Stimulated activated effector memory CD8-positive, alpha-beta T cell treated with anti-CD3 and anti-CD28 coated beads, Interleukin-12 subunit alpha, Interleukin-12 subunit beta, amount 100 ng/mL, for 72 hours (primary cell): ENCODE measurements at places on chromosomes 7 and 10.

GRCh38 chr10:18545621-18546305 lies 105.6 kb downstream of the NSUN6 start:
- DNase-seq: no peak

GRCh38 chr10:49783645-49784044 lies 21.5 kb upstream of the OGDHL start:
- no peak for DNase-seq

GRCh38 chr7:51376420-51377092 lies 59.9 kb upstream of the COBL start:
- no peak for DNase-seq

DNA sequence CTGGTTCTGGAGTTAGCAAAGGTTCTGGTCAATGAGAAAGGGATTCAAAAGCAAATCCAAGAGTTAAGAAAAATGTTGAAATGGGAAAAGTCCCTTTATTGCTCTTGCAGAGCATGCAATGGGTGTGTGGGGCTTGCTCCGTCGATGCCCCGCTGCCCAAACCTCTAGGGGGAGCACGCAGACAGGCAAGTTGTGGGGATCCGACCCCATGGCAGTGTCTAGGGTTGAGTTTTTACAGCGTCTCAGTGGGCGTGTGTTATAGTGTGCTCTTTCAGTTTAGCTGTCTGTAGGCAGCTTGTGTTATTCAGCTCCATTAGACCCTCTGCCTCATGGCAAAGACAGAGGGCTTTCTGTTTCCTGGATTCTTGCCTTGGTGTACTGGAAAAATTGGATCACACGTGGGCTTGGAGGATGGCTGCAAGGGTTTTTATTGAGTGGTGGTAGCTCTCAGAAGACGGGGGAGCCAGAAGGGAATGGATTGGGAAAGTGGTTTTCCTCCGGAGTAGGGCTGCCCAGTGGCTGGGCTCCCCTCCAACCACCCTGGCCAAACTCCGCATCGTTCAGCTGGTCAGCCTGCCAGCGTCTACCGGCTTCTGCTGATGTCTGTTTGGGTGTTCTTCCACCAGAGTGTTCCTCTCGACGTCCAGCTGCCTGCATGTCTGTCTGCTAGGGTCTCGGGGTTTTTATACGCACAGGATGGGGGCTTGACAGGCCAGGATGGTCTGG lies 102.3 kb upstream of the PLXDC2 start:
- no peak for DNase-seq

GRCh38 chr7:44983742-44984477 lies 5.1 kb upstream of the MYO1G start:
- DNase-seq: peak; percentile 55

- no peak for DNase-seq
Measured at GRCh38 chr7:54898659-54899340, 120.0 kb upstream of the EGFR start.

DNA sequence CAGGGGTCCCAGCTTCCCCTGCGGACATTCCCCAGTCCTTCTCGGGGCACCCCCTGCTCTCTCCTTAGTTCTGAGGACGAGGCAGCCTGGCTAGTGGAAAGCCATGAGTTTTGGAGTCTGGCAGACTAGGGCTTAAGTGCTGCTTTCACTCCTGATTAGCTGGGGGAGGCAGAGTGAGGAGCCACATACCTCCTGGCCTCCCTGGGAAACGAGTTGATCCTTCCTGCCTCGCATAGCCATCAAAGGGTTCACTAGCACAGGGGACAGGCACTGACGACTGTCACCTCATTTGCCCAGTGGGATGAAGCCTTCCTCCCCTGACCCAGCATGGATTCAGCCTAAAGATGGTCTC lies 402.5 kb downstream of the RPS24 start:
- DNase-seq: no peak

- DNase-seq: peak; percentile 48
Measured at GRCh38 chr10:118241229-118242137, 100.6 kb downstream of the FAM204A start.

DNA sequence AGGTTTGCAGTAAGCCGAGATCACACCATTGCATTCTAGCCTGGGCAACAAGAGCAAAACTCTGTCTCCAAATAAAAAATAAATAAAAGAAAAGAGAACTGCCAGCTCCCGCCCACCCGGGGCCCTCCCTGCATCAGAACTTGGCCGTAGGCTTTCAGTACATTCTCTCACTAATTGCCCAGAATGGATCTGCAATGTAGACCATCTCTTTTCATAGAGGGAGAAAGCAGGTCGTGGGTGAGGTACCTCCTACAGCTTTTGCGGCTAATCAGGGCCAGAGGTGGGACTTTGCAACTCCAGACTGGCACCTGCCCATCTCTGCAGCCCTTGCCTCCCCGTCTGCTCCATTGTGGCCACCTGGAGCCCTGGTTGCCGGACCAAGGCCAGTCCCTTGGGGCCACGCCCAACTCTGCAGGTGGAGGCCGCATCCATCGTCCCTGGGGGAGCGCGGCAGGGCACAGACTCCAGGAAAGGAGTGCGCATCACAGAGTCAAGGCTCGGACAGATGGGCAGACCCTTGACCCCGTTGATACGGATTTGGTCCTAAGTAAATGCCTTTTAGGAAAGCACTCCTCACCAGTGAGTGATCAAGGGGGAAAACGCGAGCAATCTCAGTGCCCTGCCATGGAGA lies 179.1 kb upstream of the SH2B2 start:
- no peak for DNase-seq

DNA sequence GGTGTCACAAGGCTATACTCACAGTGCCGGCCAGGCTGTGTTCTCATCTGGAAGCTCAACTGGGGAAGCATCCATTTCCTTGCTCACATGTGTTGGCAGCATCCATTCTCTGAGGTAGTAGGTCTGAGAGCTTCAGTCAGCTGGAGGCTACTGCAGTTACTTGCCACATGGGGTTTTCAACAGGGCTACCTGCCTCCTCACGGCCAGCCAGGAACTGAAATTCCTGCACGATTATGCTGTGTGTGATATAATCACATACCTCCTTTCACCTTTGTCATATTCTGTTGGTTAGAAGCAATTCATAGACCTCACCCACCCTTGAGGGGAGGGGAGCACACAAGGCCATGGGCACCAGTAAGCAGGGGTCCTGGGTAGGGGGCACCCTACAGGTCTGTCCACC lies 37.4 kb downstream of the PYROXD2 start:
- no peak for DNase-seq

GRCh38 chr10:49661140-49661856 lies 18.2 kb upstream of the C10orf53 start:
- no peak for DNase-seq

DNA sequence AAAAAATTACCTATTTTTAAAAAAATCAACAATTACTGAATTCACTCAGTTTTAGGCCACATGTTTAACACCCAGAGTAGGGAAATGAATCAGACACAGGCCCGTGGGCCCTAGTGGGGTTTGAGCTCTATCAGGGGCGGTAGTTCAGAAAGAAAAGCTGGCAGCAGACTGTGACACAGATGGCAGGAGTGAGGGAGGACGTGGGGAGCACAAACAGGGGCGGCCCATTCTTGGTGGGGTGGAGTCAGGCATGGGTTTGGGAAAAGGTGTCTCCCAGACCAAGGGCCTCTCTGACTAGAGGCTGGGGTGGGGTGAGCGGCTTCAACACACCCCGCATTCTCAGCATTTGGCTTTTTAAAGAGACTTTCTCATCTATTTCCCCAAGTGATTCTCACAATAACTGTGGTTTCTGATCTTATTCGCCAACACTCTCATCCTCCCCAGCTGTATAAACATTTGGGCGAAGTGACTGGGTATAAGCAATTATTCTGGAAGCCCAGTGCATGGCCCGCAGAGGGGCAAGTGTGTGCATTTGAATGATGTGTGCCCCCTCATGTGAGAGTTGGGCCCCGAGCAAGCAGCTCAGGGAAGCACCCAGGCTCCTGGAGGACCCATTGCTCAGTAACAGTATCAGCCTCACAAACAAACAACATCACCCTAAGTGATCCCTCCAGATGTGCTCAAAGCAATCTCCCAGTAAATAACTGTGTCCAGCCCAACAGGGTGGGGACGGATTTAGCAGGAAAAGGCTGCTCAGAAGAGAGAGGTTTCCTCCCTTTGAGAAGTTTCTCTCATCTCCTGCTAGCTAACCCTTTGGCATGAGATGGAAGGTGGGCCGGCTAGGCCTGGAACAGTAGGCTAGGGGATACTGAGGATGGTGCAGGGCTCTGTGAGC lies 437.6 kb upstream of the ZMIZ1 start:
- DNase-seq: no peak

- no peak for DNase-seq
Measured at GRCh38 chr7:6210621-6211372, 61.6 kb downstream of the CYTH3 start.

GRCh38 chr7:8620169-8620568 lies 186.8 kb downstream of the NXPH1 start:
- no peak for DNase-seq

DNA sequence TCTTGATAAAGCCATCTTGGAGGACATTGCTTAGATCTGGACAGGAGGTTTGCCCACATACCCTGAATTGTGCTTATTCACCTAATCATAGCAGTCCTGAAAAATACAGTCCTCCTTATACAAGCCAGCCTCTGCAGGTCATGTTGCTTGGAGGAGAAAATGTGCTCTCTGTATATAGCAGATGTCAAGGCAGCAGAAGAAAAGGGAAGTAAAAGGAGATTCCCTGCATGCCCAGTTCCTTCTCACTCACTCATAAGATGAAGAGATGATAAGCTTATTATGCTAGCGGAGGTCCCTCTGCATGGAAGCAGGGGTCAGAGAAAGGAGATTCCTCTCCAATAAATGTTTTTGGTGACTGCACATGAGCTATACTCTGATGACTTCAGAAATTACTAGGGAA lies 458.8 kb upstream of the ZMIZ1 start:
- no peak for DNase-seq

- no peak for DNase-seq
Measured at GRCh38 chr7:121271098-121271497, 57.7 kb upstream of the WNT16 start.

- DNase-seq: no peak
Measured at GRCh38 chr10:88032566-88032965, 169.1 kb downstream of the PTEN start.

GRCh38 chr7:155732286-155732685 lies 80.0 kb downstream of the SHH start:
- DNase-seq: no peak

GRCh38 chr7:29620556-29620930 lies 56.9 kb downstream of the PRR15 start:
- DNase-seq: no peak

- no peak for DNase-seq
Measured at GRCh38 chr7:4207011-4207410, 475.1 kb upstream of the FOXK1 start.

- DNase-seq: no peak
Measured at GRCh38 chr10:73576890-73577591, 14.1 kb downstream of the USP54 start.

DNA sequence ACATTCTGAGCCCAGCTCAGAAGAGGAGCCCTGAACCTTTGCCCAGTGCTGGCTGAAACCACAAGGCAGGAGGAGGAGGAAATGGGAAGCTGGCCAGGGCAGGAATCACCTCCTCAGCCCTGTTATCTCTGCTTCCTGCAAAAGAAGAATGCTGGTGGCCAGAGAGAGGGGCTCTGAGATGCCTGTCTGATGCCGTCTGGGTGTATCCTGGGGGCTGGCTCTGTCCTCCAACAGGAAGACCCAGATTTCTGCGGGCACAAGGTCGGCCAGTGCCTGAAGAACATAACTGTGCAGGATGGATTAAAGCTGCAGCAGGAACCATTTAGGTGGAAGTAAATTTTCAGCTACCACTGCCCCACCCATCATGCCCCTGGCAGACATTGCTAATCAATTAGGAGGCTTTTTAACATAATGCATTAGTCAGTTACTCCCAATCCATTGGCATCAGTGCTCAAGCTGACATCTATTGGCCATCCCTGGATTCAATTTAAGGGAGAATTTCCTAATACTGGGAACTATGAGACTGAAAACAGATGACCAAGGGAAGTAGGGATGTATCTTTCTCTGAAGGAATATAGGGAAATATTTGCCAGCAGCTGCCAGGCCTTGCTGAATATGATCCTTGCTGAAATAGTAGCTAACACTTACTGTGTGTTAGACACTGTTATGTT lies 67.7 kb downstream of the COL13A1 start:
- no peak for DNase-seq

DNA sequence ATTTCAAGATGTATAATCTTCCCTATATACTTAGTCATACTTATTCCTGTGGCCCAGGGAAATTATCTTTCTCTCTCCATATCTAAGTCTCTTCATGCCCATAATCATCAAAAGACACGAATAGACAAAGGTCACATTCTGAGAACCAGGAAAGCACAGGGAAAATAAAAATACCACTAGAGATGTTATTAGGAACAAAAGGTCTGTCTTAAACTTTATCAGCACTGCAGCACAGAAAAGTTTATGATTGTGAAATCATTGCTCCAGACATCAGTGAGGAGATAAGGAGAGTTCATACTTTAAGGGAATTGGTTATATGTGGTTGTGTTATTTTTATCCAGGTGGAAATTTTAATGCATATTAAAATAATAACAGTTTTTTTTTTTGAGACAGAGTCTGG lies 974.6 kb upstream of the CELF2 start:
- DNase-seq: no peak

DNA sequence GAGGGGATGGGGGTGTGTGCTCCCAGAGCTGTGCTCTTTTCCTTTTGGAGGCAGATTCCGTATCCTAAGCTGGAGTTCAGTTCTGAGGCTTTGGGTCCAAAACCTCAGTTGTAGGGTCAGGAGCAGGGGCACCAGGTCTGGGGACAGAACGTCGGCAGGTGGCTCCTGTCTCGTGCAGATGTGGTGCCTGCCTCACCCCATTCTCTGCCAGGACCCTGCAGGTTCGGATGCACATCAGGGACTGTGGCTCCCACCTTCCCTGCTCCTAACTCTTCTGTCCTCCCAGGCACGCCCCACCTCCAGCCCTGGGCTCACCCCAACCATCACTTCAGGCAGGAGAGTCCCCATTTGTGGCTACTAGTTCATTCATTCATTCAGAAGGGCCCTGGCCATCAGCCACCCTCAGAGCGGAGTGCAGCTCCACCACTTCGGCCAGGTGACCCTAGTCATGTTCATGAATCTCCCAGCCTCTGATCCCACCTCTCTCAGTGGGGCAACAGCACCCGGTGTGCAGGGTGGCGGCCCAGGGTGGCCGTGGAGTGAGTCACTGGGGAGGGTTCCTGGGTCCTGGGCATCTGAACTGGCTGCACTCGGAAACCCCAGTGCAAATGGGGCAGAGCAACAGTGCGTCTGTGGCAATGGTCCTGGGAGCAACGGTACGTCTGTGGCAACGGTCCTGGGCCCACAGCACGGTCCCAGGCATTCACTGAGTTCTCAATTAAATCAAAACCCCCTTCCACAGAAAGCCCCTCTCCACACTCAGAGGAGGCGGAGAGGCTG lies 100.8 kb upstream of the FAM20C start:
- no peak for DNase-seq

GRCh38 chr10:110711382-110711781 lies 67.2 kb downstream of the RBM20 start:
- DNase-seq: peak; percentile 12

- no peak for DNase-seq
Measured at GRCh38 chr7:39888171-39888853, 61.7 kb upstream of the CDK13 start.

DNA sequence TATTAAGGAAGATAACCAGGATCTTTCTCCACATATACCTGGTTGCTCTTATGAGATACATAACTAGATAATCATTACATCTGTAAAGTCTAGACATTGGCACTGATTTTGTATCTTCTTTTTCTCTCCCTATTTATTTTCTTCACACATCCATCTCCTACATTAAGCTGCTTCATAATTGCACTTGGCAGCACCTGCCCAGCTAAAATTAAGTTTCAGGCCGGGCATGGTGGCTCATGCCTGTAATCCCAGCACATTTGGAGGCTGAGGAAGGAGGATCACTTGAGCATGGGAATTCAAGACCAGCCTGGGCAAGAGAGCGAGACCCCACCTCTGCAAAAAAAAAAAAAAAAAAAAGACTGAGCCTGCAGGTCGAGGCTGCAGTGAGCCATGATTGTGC lies 22.3 kb upstream of the AKR1B1 start:
- DNase-seq: no peak
